ENCODE measurements at places on chromosomes 4 and X.

- DNase-seq: no peak
Observed at GRCh38 chr4:165191348-165191656, 16.1 kb upstream of the KLHL2 start.

GRCh38 chr4:85548841-85549240 lies 73.9 kb downstream of the ARHGAP24 start:
- DNase-seq: no peak

GRCh38 chr4:116925900-116926457 lies 159.4 kb downstream of the TRAM1L1 start:
- no peak for DNase-seq

- no peak for DNase-seq
Observed at GRCh38 chr4:102871772-102872171, 3.0 kb downstream of the CISD2 start.

DNA sequence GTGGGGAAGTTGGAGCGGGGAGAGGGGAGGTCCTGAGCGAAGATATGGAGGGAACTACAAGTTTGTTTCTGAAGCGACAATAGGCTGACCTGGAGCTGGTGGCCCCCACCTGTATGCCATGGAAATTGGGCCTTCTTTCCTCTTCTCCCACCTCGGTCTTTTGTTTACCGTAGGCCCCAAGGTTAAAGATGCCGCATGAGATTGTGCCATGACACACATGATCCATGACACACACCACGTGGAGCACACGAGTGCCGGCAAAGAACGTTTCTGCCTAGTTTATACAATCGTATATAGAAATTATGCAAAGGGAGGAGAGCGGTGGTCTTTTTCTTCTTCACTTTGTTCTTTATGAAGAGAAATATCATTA lies 408 bp downstream of the TMEM33 start:
- DNase-seq: no peak

DNA sequence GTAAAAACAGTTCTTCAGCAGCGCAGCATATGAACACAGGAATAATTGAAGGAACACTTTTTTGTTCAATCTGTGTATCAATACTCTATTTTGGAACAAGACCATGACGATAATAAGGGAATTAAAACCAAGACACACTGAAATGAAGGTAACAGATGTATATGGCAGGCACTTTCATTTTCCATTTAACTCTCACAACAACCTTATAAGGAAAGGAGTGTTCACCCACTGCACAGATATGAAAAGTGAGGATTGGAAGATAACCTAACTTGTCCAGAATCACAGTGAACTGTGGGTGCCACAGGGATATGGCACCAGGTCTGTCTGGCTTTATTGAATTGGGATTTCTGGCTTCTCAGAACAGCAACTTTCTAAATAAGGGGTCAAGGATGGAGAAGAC lies 153.3 kb downstream of the MID1IP1 start:
- no peak for DNase-seq

DNA sequence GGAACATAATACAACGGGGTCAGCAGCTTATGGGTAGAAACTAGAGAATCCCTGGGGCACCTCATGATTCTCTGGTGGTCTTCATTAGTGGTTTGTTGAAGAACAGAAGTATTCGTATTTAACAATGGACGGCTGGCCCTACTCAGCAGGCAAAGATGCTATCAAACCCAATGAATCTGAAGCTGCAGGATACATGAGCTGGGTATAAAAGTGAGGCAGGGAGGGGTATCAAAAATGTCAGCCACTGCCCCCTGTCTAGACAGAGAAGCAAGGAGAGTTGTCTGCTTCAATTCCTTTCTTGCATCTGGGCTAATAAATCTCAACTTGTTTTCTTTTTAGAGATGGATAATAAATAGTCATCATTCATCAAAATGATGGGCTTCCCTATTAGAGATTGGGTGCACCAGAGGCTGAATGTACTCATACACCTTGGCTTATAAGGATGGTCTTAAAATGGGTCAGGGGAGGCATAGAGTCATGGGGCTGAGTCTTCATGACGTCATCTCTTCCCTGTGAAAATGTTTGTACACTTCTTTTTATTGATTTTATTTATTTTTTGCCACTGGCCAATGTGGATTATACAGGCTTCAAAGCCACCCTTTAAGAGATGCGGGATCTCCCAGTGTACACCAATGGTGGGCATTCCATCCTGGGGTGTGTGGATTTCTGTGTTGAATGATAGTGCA lies 259.5 kb downstream of the SHOX start:
- no peak for DNase-seq

GRCh38 chrX:106751407-106751806 lies 24.9 kb downstream of the RNF128 start:
- no peak for DNase-seq

- DNase-seq: no peak
Observed at GRCh38 chrX:39156051-39156450, 354.8 kb downstream of the MID1IP1 start.

GRCh38 chr4:27789773-27790172 lies 929.1 kb downstream of the STIM2 start:
- DNase-seq: no peak

DNA sequence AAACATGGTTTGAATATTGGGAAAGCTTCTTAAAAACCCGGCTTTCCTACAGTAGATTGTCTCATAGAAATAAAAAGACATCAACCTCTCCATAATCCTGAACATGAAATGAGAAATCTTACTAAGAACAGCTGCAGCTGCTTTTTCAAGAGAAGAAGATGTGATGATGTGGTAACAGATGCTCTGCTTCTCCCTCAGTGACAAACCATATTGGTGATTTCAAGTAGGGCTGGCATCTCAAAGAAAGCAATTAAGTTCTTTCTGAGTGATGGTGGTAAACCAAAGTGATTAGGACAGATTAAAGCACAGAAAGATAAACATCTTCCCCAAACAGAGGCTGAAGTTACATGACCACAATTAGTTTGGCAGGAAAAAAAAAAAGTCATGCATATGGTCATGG lies 1477.7 kb downstream of the RAPGEF2 start:
- no peak for DNase-seq

DNA sequence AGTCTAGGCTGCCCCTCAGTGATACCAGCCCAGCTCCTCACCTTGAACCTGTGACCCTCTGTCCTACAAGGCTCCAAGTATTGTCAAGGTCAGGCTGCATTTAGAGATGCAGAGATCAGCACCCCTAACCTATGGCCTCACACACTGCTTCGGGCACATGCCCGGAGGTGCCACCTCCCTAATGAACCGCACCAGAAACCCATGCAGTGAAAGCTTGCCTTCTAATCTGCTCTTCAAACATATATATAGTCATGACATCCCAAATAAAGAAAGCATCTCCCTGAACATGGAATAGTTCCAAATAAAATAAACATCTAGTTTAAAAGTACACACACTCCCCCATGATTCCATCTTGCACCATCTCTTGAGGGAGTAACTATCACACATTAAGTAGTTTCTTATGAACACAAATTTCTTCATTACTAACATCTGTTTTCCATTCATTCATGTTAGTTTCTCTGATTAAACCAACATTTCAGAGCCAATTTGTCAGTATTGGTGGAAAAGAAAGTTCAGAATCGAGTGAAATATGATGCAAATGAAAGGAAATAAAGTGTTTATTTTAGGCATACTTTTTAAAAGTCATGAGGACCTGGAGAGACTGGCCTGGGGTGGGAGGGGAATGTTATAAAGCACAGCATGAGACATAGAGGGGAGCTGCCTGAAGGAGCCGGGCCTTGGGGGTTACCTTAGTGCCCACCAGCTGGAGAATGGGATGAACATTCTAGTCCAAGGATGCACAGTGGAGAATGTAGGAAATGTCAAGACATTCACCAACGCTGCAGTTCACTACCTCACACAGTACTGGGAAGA lies 19.2 kb downstream of the CC2D2A start:
- no peak for DNase-seq

GRCh38 chrX:13345438-13345837 lies 25.6 kb upstream of the ATXN3L start:
- DNase-seq: no peak

- DNase-seq: no peak
Observed at GRCh38 chr4:11739992-11740391, 311.3 kb upstream of the HS3ST1 start.

Data from CD4-positive, alpha-beta T cell treated with Interleukin-6 at 100 ng/mL for 8 hours (primary cell).